ENCODE measurements at places on chromosomes 3 and 15. TPM values are rescaled to one million over a fixed set of nuclear protein-coding genes. Genes with fewer than 3 reads are reported as not detected.

Gene SLC2A2
- 0.95 TPM for total RNA-seq

DNA sequence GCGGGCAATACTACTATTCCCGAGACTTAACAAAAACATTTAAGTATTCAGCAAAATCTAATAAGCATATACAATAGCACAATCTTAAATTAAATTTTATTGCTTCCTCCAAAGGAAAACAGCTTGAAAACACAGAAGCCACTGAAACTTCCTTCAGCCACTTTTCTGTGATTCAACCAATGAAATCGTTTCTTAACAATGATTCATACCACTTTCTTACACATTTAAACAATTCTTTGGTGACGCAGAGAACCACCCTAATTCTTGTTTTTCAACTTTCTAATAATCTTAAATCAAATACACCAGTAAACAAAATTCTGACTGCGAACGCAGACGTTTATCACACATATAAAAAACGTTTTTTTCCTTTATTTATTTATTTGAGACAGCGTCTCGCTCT lies 4.1 kb downstream of the TJP1 start:
- no peaks in the 10 kb centered on the region for H3K4me1 ChIP-seq
- no peak overlapping the region for H3K27ac ChIP-seq
- no peaks in the 10 kb centered on the region for H3K27me3 ChIP-seq
- peaks cover 14% of the 10 kb centered on the region for H3K36me3 ChIP-seq

DNA sequence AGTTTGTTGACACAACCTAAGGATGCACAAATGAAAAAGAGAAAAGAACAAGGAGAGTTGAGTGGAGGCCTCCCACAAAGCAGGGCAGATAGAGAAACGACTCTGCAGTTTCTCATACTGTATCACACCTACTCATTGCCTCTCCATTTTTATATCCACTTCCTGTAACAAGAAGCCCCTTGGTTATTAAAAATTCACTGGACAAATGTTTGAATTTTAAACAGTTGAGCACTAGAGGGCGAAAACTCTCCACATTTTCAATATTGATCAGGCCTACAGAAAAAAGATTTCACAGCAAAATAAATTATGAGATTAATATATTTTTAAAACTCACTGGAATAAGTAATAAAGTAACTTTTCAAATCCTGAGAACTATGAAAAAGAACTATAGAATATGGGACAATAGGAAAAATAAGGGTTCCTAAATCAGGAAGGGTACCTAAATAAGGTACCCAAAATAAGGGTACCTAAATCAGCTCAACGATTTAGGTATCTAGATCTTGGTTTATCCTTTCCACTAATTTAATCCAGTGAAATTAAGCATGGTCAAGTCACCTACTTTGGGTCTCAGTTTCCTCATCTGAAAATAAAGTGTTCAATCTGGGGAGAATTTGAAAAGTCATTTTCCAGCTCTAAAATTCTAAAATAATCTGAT lies 47.0 kb upstream of the PPIB start:
- peak; percentile 13 for DNase-seq
- H3K4me1 ChIP-seq, result peaks cover 7% of the 10 kb centered on the region
- no peaks in the 10 kb centered on the region for H3K27me3 ChIP-seq
- H3K36me3 ChIP-seq, result no peaks in the 10 kb centered on the region
- H3K4me3 ChIP-seq, result no peak overlapping the region
- no peak overlapping the region for H3K27ac ChIP-seq

DNA sequence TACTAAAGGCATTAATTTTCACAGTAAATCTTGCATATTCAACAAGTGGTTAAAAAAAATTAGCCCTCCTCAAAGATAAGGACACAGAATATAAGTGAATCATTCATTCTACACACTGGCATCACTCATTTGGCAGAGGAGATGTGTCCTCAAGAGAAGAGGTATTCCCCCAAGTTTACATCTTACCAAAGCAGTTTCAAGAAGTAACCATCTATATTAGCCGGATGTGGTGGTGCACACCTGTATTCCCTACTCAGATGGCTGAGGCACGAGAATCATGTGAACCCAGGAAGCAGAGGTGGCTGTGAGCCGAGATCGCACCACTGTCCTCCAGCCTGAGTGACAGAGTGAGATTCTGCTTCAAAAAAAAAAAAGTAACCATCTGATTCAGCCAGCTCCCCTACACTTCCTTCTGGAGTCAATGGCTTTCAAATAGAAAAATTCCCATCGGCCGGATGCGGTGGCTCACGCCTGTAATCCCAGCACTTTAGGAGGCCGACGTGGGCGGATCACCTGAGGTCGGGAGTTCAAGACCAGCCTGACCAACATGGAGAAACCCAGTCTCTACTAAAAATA lies 15.4 kb downstream of the RAF1 start:
- no peak for DNase-seq
- no peak overlapping the region for H3K27ac ChIP-seq
- no peaks in the 10 kb centered on the region for H3K4me1 ChIP-seq
- H3K36me3 ChIP-seq, result no peaks in the 10 kb centered on the region
- no peaks in the 10 kb centered on the region for H3K27me3 ChIP-seq
- H3K4me3 ChIP-seq, result no peak overlapping the region

GRCh38 chr3:45762647-45763302 lies 33.6 kb downstream of the SLC6A20 start:
- H3K27me3 ChIP-seq, result no peaks in the 10 kb centered on the region
- no peak for DNase-seq
- no peaks in the 10 kb centered on the region for H3K4me1 ChIP-seq
- H3K36me3 ChIP-seq, result no peaks in the 10 kb centered on the region
- H3K27ac ChIP-seq, result no peak overlapping the region

DNA sequence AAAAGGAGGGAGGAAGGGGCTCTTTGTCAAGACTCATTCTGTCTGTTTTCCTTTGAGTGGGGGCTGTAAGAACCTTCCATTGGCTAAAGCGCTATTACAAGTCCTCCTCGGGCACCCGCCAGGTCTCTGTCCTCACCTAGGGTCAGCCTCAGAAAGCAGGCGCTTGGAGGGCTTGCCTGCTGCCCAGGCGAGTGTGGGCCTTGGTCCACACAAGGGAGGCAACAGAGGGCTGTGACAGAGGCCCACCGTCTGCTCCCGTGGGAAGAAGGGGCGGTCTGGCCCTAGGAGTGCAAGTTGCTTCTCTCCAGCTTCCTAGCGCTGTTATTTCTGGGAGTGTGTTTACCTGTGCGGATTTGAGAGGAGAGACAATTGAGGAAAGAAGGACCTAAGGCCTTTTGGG lies 24.0 kb upstream of the EHD4 start:
- H3K4me1 ChIP-seq, result no peaks in the 10 kb centered on the region
- H3K27ac ChIP-seq, result no peak overlapping the region
- no peak for DNase-seq

GRCh38 chr3:150142936-150143335 lies 172.2 kb upstream of the PFN2 start:
- no peaks in the 10 kb centered on the region for H3K36me3 ChIP-seq
- H3K4me3 ChIP-seq, result no peak overlapping the region
- no peaks in the 10 kb centered on the region for H3K4me1 ChIP-seq
- DNase-seq, result no peak
- H3K27me3 ChIP-seq, result peaks cover 35% of the 10 kb centered on the region

Gene SCAANT1
- not detected for total RNA-seq

GRCh38 chr3:72155391-72156064 lies 370.6 kb upstream of the PROK2 start:
- DNase-seq, result no peak
- no peak overlapping the region for H3K27ac ChIP-seq
- peaks cover 36% of the 10 kb centered on the region for H3K27me3 ChIP-seq

- H3K4me3 ChIP-seq, result no peak overlapping the region
- no peak for DNase-seq
- H3K27me3 ChIP-seq, result no peaks in the 10 kb centered on the region
- no peaks in the 10 kb centered on the region for H3K36me3 ChIP-seq
- H3K27ac ChIP-seq, result no peak overlapping the region
Measured at GRCh38 chr3:122030381-122031122, 8.5 kb upstream of the ILDR1 start.

- no peak overlapping the region for H3K27ac ChIP-seq
- H3K4me3 ChIP-seq, result no peak overlapping the region
- no peaks in the 10 kb centered on the region for H3K36me3 ChIP-seq
- H3K27me3 ChIP-seq, result peaks cover 11% of the 10 kb centered on the region
- no peak for DNase-seq
Measured at GRCh38 chr3:63076357-63076756, 201.1 kb upstream of the CADPS start.

Gene RHOV
- total RNA-seq, result 4.9 TPM

Gene CDCP1
- total RNA-seq, result 66.9 TPM

Gene EPHB3
- total RNA-seq, result 2.8 TPM

GRCh38 chr3:16503191-16503776 lies 10.2 kb downstream of the RFTN1 start:
- H3K4me3 ChIP-seq, result no peak overlapping the region
- H3K27ac ChIP-seq, result no peak overlapping the region
- no peaks in the 10 kb centered on the region for H3K36me3 ChIP-seq
- H3K4me1 ChIP-seq, result no peaks in the 10 kb centered on the region

DNA sequence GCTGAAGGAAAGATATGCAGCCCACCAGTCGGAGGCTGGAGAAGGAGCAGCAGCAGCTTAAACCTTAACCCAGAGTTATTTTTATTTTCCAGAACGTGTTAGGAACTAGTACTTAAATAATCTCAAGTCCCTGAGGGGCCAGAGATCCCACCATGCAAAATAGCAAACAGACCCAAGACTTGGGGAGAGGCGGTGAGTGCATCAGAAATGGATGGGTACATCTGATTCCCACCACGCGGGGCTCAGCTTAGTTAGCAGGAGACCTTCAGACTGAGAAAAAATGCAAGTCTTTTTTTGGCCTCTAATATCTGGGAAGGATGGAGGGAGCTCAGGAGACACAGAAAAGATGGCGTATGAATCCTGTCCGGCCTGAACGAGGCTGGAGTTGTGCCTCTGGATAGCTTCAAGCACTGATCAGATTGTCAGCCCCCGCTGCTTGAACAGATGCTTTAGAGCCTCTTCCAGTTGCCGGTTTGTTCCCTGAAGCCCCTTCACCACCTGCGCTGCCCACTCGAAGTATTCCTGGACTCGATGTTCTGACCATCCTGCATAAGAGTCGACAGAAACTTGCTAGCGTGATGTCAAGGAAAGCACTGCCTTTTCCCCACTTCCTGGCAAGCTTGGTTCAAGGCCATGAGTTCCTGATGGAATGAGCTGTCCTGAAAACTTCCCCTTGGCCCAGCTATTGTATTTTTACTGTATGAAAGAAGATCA lies 1.3 kb downstream of the HDDC3 start:
- DNase-seq, result no peak
- H3K4me3 ChIP-seq, result peak overlapping the region; percentile 92
- peaks cover 47% of the 10 kb centered on the region for H3K4me1 ChIP-seq

GRCh38 chr3:33746416-33747116 lies 28.5 kb upstream of the CLASP2 start:
- H3K4me1 ChIP-seq, result no peaks in the 10 kb centered on the region
- H3K27ac ChIP-seq, result no peak overlapping the region
- DNase-seq, result no peak
- no peaks in the 10 kb centered on the region for H3K36me3 ChIP-seq
- H3K4me3 ChIP-seq, result no peak overlapping the region

Gene IFT122
- 33.5 TPM for total RNA-seq

DNA sequence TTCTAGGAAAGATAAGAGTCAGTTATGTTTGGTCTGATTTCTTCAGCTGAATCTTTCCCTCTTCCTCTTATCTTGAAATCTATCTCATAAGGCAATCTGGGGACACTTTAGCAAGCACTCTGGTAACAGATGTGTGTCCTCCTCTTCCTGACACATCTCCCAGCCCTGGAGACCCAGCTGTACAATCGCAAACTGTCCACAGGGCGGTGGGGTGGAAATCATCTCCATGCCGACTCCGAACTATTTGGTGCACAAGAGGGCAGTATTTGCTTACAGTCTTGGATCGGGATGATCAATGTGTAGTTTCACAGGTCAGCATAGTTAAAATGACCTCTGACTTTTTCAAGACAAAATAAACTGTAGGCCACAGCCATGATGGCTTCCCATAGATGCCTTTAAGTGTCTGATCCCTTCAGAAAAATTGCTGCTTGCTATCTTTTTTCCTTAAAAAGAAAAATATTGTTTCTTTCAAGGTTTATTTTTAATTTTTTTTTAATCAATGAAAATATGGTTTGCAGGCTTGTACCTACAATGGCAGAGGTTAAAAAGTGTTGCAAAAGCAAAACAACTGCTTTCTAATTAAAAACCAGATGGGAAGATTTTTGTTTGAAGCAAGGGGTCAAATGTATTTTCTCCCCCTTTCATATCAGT lies 17.7 kb downstream of the EEFSEC start:
- H3K36me3 ChIP-seq, result no peaks in the 10 kb centered on the region
- no peaks in the 10 kb centered on the region for H3K27me3 ChIP-seq
- no peak overlapping the region for H3K4me3 ChIP-seq
- no peak overlapping the region for H3K27ac ChIP-seq
- H3K4me1 ChIP-seq, result no peaks in the 10 kb centered on the region

- no peak overlapping the region for H3K27ac ChIP-seq
- no peaks in the 10 kb centered on the region for H3K36me3 ChIP-seq
- H3K27me3 ChIP-seq, result no peaks in the 10 kb centered on the region
- peaks cover 21% of the 10 kb centered on the region for H3K4me1 ChIP-seq
Measured at GRCh38 chr3:154129625-154130024, 8.4 kb downstream of the ARHGEF26 start.

Gene ULK3
- 33.8 TPM for total RNA-seq

DNA sequence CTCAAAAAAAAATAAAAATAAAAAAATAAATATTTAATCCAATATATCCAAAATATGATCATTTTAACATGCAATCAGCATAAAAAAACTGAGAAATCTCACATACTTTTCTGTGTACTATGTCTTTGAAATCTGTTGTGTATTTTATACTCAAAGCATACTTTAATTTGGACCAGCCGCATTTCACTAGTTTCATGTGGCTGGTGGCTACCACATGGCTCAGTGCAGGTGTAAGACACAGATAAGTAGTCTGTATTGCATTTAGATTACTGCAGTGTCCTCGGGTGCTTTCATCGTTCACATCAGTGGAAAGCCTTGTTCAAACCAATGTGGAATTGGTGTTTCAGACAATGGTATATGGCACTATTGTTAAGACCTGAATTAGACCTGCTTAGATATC lies 11.0 kb downstream of the CRTC3 start:
- no peak overlapping the region for H3K27ac ChIP-seq
- H3K4me1 ChIP-seq, result no peaks in the 10 kb centered on the region
- no peaks in the 10 kb centered on the region for H3K27me3 ChIP-seq
